Fibroblast of lung (primary cell): ENCODE measurements at places on chromosomes 13 and 19. TPM values are rescaled to one million over a fixed set of nuclear protein-coding genes. Genes with fewer than 3 reads are reported as not detected.

Gene TEX29
- polyA plus RNA-seq = 0.66 and 1.5 TPM in 2 replicates

DNA sequence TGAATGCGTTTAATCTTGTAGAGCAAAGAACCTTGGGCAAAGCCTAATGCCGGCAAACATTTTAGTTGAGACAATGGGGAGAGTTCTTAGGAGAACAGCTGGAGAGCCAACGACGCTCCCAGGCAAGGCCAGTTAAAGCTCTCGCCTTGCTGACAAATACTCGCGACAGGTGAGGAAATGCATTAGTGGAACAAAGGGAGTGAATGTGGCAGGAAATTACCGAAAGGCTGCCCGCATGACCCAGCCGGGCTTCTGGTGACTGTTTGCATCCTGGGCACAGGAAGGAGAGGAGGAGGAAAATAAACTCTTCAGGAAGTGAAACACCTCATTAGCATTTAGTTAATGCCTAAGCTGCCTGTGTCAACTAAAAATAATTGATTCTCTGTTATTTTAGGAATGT, 74.6 kb downstream of the SHISA2 start:
- H3K27ac ChIP-seq = no peak overlapping the region
- peak; percentile 21 for DNase-seq
- H3K4me1 ChIP-seq = no peaks in the 10 kb centered on the region
- H3K4me3 ChIP-seq = no peak overlapping the region
- H3K36me3 ChIP-seq = no peaks in the 10 kb centered on the region
- H3K27me3 ChIP-seq = no peaks in the 10 kb centered on the region

Gene STAP2
- polyA plus RNA-seq = 1.7 and 2.2 TPM in 2 replicates

Gene LIN37
- polyA plus RNA-seq = 8.5 and 10.3 TPM in 2 replicates

- peak; percentile 61 for DNase-seq
- peaks cover 6% of the 10 kb centered on the region for H3K4me1 ChIP-seq
- peak overlapping the region; percentile 61 for H3K27ac ChIP-seq
- peaks cover 3% of the 10 kb centered on the region for H3K36me3 ChIP-seq
These were observed 2.8 kb downstream of the UBA2 start for GRCh38 chr19:34430738-34431625.

Gene MEF2B
- polyA plus RNA-seq = 0.19 and 0.35 TPM in 2 replicates

Gene LILRA2
- not detected in 2 replicates for polyA plus RNA-seq

- H3K4me3 ChIP-seq = no peak overlapping the region
- peak; percentile 11 for DNase-seq
- no peaks in the 10 kb centered on the region for H3K4me1 ChIP-seq
- H3K27me3 ChIP-seq = no peaks in the 10 kb centered on the region
- H3K36me3 ChIP-seq = no peaks in the 10 kb centered on the region
These were observed 109.4 kb downstream of the KCTD15 start for GRCh38 chr19:33905937-33906577.

Gene MEIOSIN
- not detected in 2 replicates for polyA plus RNA-seq

DNA sequence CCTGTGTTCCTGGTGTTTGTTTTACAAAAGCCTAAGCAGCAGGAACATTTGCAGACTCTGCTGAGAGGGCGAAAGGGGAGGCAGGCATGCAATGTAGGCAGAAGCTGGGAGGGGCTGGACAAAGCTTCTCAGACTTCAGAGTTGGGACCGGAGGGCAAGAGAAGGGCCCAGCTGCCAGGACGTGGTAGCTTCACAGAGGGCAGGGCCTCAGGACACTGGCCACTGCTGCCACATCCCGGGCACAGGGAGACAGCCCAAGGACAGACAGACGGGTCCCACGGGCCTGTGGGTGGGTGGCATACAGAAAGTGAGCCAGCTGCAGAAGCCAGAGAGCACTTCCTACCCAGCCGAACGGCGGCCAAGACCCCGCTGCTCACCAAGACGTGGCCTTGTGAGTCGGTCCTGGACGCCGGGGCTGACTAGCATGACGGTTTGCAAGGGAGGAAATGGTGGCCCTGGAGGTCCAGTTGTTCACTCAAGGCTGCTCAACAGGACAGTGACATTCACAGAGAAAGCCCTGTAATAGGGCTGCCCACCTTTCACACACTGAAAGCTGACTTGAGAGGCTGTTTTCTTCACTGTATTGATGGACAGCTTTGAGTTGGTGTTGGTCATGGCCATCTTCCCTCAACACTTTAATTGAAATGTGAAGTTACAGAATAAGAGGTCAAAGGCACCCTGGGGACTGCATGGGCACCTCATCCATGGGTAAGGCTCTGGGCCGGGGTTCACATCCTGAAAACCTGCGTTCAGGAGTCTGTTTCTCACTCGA, 23.7 kb upstream of the TFDP1 start:
- H3K4me1 ChIP-seq = no peaks in the 10 kb centered on the region
- no peaks in the 10 kb centered on the region for H3K27me3 ChIP-seq
- no peak for DNase-seq
- no peaks in the 10 kb centered on the region for H3K36me3 ChIP-seq
- no peak overlapping the region for H3K27ac ChIP-seq

DNA sequence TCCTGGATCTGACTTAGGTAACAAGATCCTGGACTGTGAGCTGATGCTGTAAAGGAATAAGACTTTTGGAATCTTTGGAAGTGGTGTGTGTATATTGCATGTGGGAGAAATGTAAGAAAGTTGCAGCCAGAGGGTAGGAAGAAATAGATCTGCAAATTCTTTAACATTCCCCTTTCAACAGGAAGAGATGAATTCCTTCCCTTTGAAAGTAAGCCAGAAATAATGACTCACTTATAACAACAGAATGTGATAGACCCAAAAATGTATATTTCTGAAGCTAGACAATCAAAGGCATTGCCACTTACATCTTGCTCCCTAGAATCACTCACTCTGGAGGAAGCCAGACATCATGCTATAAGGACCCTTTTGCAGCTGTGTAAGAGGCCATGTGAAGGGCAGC, 9.8 kb upstream of the SIAH3 start:
- H3K27ac ChIP-seq = no peak overlapping the region
- no peak for DNase-seq
- H3K36me3 ChIP-seq = no peaks in the 10 kb centered on the region
- H3K27me3 ChIP-seq = peaks cover 3% of the 10 kb centered on the region
- H3K4me1 ChIP-seq = no peaks in the 10 kb centered on the region
- no peak overlapping the region for H3K4me3 ChIP-seq

Gene DLL3
- polyA plus RNA-seq = 0.08 and 0.11 TPM in 2 replicates

Gene DCLK1
- polyA plus RNA-seq = 0.56 and 2.9 TPM in 2 replicates

Gene TNFRSF19
- polyA plus RNA-seq = 210 and 260 TPM in 2 replicates

- H3K36me3 ChIP-seq = no peaks in the 10 kb centered on the region
- peaks cover 7% of the 10 kb centered on the region for H3K4me1 ChIP-seq
- H3K27ac ChIP-seq = peak overlapping the region; percentile 94
- peak; percentile 18 for DNase-seq
These were observed 579 bp downstream of the ZNF566 start for GRCh38 chr19:36488846-36489117.

Gene CRX
- polyA plus RNA-seq = not detected in 2 replicates

Gene OR7D2
- polyA plus RNA-seq = 0.02 TPM in 1 of 2 replicates, not detected in the other

- no peak overlapping the region for H3K4me3 ChIP-seq
- no peak overlapping the region for H3K27ac ChIP-seq
- no peaks in the 10 kb centered on the region for H3K4me1 ChIP-seq
- DNase-seq = peak; percentile 13
- H3K27me3 ChIP-seq = no peaks in the 10 kb centered on the region
- peaks cover 22% of the 10 kb centered on the region for H3K36me3 ChIP-seq
These were observed 52.0 kb downstream of the RAB20 start for GRCh38 chr13:110509478-110509926.
